Fibroblast of villous mesenchyme (primary cell): ENCODE measurements at places on chromosomes 5 and 9. TPM values are rescaled to one million over a fixed set of nuclear protein-coding genes. Genes with fewer than 3 reads are reported as not detected.

The PCDHA7 gene
- total RNA-seq = 0.32 and 0.86 TPM in 2 replicates

The IPO11 gene
- 20.9 and 34.5 TPM in 2 replicates for total RNA-seq

The NUTM2F gene
- not detected in 2 replicates for total RNA-seq

The SNCAIP gene
- 19.0 and 32.5 TPM in 2 replicates for total RNA-seq

The TAF9 gene
- 66.4 and 94.6 TPM in 2 replicates for total RNA-seq

The TSC1 gene
- total RNA-seq = 51.9 and 65.2 TPM in 2 replicates

The SPINK6 gene
- total RNA-seq = not detected in 2 replicates

The GPX8 gene
- 133 and 182 TPM in 2 replicates for total RNA-seq

The CCL21 gene
- total RNA-seq = not detected in 2 replicates

The CFAP157 gene
- total RNA-seq = under 0.01 TPM in 2 replicates

The FOCAD gene
- 54.4 and 93.7 TPM in 2 replicates for total RNA-seq
